ENCODE measurements at places on chromosomes 13 and 19.

DNA sequence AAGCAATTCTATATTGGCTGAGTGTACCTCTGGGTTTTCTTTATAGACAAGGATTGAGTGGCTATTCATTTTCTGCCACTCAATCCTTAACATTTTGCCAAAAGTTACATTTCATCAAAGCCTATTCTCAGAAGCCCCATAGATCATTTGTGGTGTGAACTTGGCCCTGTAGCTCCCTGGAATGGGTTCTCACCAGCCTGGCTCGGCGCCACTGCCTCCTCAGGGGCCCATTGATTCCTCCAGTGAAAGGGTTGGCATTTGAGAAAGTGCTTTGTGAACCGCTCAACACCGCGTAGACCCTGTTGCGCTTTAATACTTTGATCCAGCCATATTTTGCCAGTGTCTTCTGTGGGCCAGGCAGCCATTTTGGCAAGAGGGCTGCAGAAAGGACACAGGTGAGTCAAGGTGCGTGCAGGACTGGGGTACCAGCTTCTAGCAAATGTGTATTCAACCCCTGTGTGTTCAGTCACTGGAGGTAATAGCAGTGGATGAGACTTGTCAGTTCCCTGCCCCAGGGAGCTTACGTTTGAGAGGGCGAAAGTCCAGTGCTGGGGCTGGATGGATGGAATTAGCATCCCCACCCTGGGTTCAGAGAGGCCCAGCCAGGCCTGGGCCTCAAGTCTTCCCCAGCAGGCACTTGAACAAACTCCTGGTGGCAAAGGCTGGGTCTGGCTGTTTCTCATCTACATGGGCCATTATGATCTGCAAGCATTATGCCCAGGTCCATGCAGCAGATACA lies 3.8 kb downstream of the RAB8A start:
- no peak for DNase-seq

- DNase-seq, result no peak
These were observed 506 bp upstream of the GAS6 start for GRCh38 chr13:113864273-113864890.

GRCh38 chr13:40077396-40078027 lies 422.1 kb downstream of the COG6 start:
- DNase-seq, result no peak

DNA sequence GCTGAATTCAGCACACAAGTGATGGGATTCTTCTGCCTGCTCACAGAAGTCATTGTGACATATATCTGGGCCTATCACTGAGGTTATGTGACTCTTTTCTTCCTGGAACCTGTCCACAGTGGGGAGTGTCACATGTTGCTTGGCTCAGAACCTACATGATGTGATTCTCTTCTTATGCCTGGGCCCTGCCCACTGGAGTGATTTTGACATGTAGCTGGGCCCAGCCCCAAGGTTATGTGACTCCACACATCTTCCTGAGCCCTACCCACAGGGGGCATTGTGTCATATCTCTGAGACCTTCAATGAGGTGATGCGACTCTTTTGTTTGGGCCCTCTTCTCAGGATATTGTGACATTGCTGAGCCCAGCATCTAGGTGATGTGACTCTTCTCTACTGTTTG lies 17.4 kb upstream of the ZNF429 start:
- DNase-seq, result no peak

- no peak for DNase-seq
These were observed 7.7 kb upstream of the CEACAM7 start for GRCh38 chr19:41695745-41696144.

DNA sequence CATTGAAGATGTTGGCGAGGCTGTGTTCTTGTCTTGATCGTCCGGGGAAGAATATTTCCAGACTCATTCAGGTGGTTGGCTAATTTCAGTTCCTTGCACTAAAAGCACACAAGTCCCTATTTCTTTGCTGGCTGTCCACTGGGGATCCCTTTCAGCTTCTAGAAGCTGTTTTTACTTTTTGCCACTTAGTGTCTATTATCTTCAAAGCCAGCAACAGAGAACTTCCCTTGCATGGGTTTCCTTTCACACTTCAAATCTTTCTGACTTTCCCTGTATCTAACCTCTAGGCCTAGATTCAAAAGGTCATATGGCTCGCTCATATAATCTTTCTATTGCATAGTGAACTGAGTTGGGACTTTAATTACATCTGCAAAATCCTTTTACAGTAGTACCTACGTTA lies 215.3 kb upstream of the PCDH9 start:
- no peak for DNase-seq

- DNase-seq, result no peak
These were observed 82.4 kb downstream of the RYR1 start for GRCh38 chr19:38515896-38516295.

DNA sequence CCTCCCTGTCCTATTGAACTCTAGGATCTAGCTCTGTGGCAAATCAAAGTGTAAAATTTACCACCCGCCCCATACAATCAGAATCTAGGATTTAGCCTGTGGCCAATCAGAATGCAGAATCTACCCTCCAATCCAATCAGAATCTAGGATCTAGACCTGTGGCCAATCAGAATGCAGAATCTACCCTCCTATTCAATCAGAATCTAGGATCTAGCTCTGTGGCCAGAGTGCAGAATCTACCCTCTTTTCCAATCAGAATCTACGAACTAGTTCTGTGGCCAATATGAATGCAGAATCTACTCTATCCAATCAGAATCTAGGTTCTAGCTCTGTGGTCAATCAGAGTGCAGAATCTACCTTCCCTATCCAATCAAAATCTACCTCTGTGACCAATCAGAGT lies 25.8 kb downstream of the PRKD2 start:
- no peak for DNase-seq

GRCh38 chr19:16087940-16088339 lies 11.6 kb downstream of the TPM4 start:
- no peak for DNase-seq

GRCh38 chr13:22227895-22228294 lies 557.0 kb downstream of the FGF9 start:
- DNase-seq, result no peak

- DNase-seq, result no peak
These were observed 2.0 kb downstream of the EPN1 start for GRCh38 chr19:55676889-55677505.

GRCh38 chr13:40878823-40879222 lies 89.4 kb downstream of the SLC25A15 start:
- no peak for DNase-seq

DNA sequence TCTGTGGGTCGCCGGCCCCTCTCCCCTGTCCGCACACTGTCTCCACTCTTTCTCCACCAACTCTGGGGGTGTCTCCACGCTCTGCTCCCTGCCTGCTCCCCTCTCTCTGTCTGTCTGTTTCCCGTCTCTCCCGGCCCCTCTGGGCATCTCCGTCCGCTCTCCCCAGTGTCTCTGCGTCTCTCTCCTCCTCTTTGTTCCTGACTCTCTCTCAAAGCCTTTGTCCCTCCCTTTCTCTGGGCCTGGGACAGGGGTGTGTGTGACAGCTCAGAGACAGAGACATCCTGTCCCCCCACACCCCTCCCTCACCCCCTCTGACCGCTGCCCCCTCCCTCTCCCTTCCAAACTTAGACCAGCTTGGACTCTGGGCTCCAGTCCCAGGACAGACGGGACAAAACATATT lies 668 bp upstream of the SBK3 start:
- DNase-seq, result no peak

DNA sequence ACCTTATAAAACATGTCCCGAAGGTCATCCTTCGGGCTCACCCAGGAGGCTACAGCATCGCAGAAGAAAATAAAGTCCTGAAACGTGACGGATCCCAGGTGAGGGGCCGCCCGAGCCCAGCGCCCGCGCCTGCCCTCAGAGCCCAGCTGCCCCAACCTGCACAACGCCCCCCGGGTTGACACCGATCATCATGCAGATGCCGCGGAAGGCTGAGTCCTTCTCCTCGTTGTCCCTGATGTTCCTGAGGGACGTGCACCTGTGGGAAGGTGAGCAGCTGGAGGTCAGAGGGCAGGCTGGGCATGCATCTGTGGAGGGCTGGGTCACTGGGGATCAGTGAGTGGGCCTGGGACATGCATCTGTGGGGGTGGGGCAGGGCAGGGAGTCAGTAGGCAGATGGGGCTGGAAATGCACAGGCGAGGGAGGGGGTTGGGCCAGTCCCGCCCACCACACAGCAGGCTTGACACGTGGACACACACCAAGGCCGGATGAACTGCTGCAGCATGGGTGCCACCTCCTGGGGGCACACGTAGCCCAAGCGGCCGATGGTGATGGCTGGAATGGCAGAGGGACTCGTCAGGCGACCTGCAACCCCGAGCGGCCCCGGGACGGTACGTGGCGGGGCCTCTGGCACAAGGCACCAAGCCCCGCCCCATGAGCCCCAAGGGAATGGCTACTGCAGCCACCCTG lies 5.3 kb upstream of the FBXW9 start:
- no peak for DNase-seq

DNA sequence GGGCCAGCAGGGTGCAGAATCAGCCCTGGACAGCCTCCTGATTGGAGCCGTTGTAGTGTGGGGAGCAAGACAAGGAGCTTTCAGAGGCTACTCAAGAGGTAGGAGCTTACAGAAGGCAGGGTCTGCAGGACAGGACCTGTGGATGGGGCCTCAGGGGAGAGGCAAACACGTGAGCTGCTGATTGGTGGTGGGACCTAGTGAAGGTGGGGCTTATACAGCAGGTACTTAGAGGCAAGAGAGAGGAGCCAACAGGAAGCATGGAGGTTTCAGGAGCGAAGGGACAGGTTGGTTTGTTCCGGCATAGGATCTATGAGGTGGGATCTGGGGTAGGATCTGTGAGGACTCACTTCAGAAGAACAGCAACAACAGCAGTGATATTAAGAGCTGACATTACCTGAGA lies 32.4 kb downstream of the ZSWIM4 start:
- no peak for DNase-seq

GRCh38 chr13:39347926-39348901 lies 254.8 kb downstream of the LHFPL6 start:
- DNase-seq, result no peak

GRCh38 chr19:30011051-30011578 lies 69.1 kb downstream of the URI1 start:
- no peak for DNase-seq

GRCh38 chr13:62653371-62653770 lies 1237.7 kb upstream of the PCDH20 start:
- DNase-seq, result no peak

DNA sequence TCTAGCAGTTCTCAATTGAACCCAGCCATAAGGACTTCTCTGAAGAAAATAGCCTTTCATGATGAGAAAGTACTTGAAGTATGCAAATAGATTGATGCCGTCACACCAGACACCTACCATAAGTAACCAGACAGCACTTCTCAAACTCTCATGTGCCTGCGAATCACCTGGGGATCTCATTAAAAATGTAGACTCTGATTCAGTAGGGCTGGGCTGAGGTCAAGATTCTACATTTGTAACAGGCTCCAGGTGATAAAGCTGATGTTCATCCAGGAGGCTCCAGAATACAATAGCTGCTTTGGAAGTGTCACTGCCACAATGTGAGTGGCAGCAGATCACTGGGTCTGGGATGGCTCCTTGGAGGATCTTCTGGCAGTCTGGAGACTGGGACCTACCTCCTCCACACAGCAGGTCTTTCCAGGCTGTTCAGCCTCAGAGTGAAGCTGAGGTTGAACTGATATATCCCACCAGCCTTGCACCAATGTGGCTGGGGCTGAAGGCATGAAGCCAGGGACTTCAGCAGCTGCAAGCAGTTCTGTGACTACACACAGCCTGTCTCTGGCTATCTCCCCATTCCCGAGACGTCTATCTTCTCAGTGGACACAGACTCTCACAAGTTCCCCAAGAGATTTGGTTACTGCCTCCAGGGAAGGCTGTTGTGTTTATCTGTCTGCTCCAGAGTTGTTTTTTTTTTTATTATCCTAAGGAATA lies 9.1 kb downstream of the MBNL2 start:
- no peak for DNase-seq

- DNase-seq, result no peak
These were observed 175.1 kb upstream of the KL start for GRCh38 chr13:32840989-32841713.

- no peak for DNase-seq
These were observed 1.3 kb upstream of the C1QTNF9 start for GRCh38 chr13:24308068-24308445.

DNA sequence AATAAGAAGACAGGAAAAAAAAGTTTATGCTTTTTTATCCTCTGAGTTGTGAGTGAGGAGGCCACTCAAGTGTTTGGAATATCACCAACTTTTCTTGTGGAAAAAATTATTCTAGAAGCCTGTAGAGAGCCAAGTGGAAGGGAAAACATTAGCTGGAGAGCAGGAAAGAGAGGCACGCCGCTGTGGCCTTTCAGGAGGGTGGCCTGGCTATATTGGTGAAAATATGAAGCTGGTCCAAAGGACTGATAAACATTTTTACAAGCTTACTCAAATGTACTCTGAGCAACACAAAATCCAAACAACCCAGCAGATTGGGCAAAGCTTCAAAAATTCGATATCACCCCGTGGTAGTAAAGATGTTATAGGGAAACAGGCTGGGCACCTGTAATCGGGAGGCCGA lies 2.3 kb upstream of the EIF3G start:
- DNase-seq, result no peak

DNA sequence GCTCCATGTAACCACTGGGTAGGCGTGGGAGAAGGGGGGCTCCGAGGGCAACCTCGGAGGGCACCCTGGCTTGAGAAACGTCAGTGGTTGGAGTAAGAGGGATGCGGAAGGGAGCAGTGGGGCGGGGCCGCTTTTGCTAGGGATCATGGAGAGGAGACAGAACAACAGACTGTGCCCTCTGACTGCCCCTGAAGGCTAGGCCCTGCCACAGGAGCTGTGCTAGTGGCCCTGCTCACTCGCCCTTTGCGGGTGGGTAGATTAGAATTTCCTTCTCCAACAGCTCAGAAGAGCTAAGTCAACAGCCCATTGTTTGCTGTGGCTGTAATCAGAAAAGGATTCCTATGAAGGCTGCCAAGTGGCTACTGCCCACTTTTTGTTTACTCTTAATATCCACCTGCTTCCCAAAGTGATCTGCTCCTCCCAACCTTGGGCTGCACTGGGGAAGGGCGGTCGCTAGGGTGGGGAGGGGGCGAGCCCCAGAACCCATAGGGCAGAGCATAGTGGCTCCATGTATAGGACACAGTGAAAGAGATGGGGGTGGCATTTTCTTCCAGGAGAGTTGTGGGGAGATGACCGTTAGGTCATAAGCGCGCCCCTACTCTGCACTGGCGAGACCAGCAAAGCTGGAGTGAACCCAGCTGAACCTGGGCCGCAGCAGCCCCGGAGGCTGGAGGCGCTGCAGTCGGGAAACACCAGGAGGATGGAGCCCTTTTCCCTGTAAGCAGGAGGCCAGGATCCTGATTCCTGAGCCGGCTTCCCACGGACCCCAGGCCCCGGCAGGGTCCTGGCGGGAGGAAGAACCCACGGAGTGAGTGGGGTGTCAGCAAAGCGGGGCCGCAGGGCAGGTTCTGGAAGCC lies 1.9 kb upstream of the C1QTNF9 start:
- DNase-seq, result no peak

DNA sequence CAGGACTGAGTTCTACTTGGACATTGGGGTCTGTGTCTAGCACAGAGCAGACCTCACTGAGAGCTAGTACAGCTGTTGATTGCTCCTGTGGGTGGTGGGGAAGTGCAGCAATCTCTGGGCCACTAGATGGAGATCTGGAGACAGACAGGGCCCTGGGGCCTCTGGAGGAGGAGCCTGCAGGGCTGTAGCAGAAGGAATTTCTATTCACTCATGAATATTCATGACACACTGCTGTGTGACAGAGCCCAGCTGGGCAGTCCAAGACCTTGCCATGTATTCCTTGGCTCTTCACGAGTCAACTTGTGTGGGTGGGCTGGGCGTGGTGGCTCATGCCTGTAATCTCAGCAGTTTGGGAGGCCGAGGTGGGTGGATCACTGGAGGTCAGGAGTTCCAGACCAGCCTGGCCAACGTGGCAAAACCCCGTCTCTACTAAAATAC lies 37.5 kb downstream of the SUGP2 start:
- DNase-seq, result no peak
